ENCODE measurements at places on chromosomes 3 and 15.

DNA sequence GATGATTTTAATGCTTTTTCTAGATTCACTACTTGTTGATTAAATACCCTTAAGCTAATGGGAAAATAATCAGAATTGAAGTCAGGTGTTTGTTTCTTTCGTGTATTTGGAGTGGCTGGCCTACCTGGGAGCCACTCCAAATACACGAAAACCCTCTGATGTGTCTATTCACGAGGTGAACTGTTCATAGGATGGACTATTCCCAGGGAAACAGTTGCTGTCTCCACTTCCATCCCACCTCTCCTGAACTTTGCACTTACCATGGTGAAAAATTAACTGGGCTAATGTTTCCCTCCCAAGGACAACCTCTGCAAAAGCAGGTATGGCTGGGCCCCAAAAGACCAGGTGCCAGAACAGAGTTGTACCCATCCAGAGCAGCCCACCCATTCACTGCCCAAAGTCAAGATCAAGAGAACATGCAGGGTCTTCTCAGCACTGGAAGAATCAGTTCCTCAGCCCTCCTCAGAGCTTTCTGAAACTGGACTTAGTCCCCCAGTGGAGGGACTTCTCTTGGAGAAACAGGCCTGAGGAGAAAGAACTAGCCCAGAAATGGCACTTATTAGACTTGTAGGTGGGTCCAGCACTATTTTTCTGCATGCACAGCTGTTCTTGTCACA, 2.9 kb upstream of the SMAD3 start:
- no peak for DNase-seq

- DNase-seq = no peak
Measured at GRCh38 chr3:103968131-103968530, 1398.6 kb upstream of the ALCAM start.

DNA sequence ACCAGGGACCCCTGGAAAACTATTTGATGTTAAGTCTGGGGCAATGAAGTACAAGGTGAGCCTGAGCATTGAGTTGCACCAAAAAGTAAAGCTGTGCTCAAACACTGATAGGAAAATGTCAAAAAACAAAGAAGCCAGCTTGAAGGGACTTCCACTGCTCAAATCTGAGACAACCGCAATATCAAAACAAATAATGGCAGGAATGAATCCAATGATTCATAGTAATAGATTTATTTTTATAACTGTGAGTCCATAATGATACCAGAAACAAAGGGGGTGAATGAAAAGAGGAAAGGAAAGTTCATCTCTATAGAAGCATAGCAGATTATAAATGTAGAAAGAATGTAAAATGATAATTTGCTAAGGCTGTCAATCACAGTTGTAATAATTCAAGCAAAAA, 237.3 kb upstream of the ZBTB20 start:
- DNase-seq = no peak

- DNase-seq = no peak
Measured at GRCh38 chr3:65436580-65436979, 602.1 kb downstream of the MAGI1 start.

DNA sequence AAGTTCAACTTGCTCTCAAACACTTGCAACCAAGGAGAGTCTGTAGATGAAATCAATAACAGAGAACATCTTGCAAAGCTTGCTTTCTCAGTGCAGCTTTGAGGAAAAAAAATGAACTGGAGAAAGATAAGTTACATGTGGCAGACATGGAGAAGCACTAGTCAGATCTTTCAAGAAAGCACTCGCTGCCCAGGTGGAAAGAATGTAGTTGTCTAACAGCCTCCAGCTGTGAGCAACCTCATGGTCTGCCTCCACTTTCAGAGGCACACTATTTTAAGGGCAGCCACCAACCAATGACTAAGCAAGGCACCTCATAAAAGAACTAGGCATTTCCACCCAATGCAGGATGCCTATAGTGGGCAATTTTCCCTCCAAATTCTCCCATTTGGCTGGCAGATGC, 125.4 kb upstream of the CPNE4 start:
- no peak for DNase-seq

DNA sequence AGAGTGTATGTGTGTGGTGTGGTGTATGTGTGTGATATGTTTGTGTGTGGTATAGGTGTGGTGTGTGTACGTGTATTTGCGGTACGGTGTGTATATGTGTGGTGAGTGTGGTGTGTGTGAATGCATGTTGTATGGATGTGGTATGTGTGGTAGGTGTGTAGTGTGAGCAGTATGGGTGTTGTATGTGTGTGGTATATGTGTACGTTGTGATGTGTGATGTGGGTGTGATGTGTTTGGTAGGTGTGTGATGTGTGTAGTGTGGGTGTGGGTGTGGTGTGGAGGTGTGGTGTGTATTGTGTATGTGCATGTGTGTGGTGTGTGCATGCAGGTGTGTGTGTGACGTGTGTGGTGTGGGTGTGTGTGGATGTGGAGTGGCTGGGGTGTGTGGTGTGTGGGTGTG, 58.7 kb downstream of the EFCAB12 start:
- no peak for DNase-seq

- no peak for DNase-seq
Measured at GRCh38 chr3:184993394-184993793, 159.5 kb downstream of the C3orf70 start.

DNA sequence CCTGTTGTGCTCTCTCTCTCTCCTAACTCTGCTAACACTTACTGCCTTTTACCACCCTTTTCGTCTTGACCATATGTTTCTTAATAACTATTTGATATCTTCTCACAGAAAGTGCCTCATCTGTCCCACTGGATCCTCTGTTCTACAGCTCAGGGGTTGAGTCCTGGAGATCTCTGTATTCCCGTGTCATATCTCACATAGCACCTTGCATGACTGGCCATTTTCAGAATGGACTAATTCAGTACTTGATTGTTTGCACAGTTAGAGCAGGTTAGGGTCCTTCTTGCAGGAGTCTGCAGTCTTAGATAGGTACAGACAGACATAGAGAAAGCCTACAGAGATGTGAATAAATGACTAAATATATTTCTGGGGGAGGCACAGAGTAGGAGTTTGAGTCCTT, 20.9 kb downstream of the HACD3 start:
- no peak for DNase-seq

GRCh38 chr15:70023769-70024491, 73.8 kb downstream of the TLE3 start:
- DNase-seq = no peak

- DNase-seq = no peak
Measured at GRCh38 chr3:197183582-197183981, 114.8 kb downstream of the DLG1 start.

GRCh38 chr3:14630404-14631100, 21.0 kb upstream of the CCDC174 start:
- no peak for DNase-seq

All from NCI-H524 treated with DMSO at 0.1 percent for 48 hours (cell line).